M059J (cell line): ENCODE measurements at places on chromosomes 1 and 21. TPM values are rescaled to one million over a fixed set of nuclear protein-coding genes. Genes with fewer than 3 reads are reported as not detected.

- peak; percentile 85 for DNase-seq
Measured at GRCh38 chr1:23530747-23531561, at the start of gene E2F2. E2F2 (minus strand) TSS chr1:23531233; CDS start chr1:23530793, 440 bp downstream.

DNA sequence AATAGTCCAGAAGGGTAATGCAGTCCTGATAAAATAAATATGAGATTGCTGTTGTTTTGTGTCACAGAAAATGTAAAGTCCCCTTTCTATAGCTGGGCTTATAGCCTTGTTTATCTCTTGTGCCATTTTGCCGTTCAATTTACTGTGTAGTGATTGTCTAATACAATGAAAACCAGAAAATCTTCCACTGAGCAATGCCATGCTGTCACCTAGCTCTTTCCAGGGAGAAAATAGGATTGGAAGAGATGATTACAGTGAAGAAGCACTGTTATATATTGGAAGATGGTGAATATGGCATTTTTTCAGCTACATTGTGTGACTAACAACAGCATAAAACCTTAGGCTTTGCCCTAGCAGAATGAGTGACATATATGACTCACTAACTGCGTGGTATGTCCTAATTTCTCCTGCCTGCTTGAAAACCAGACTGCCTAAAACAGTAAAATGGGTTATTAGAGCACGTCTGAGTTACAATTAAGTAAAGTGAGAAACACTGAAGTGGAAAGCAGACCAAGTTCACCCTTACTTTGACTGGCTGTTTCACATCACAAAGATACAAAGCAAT is 332.4 kb upstream of the ZP4 start:
- peak; percentile 30 for DNase-seq

DNA sequence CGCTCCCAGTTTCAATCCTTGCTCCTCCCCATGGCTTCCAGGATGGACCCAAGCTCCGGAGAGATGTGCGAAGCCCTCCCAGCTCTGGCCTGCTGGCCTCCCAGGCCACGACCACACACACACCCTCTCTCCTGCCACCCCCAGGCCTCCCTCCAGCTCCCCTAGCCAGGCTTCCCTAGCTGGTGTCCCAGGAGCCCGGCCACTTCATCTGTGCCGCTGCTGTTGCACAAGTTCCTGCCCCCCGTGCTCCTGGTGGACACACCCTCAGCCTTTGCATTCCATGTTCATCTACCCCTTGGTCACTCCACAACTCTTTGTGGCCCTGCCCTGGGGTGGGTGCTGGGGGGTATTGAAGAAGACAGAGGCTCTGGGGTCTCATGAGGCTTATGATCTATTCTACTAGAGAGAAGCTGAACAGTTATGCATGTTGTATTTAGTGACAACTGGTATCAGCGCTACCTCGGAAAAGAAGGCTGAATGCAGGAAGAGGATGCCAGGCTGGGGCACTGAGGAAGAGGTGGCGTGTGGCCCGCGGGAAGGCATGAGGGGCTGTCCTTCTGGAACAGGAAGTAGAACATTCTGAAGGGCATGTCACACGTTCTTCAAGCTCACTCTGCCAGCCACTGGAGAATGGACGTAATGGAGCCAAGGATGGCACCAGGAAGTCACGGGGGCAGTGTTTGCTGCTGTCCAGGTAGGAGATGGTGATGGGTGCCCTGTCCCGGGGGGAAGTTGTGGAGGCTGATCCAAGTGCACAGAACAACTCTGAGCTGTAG is 172.4 kb downstream of the PSMG1 start:
- no peak for DNase-seq

Gene OR2L8
- not detected in 2 replicates for total RNA-seq

Gene OR13G1
- total RNA-seq = not detected in 2 replicates

DNA sequence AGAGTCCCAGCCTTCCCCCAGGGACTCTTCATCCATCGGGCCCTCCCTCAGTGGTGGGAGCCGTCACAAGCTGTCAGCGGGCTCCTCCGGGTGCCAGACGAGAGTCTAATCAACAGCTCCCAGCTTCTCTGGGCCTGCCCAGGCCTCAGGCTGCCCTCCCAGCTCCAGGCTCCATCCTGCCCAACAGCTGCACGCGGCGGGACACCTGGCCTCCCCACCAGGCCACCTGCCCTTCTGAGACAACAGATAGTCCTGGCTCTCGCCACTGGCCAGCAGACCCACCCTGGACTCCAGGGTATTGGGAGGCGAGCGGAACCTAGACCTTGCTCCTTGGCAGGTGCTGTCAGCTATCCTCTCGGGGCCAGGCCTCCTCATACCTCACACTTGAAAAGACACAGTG is 3.1 kb downstream of the WNT4 start:
- DNase-seq = no peak

- peak; percentile 35 for DNase-seq
Measured at GRCh38 chr1:153678519-153679336, at the start of gene NPR1. NPR1 (plus strand) TSS chr1:153678688; CDS start chr1:153679109, 421 bp downstream.

DNA sequence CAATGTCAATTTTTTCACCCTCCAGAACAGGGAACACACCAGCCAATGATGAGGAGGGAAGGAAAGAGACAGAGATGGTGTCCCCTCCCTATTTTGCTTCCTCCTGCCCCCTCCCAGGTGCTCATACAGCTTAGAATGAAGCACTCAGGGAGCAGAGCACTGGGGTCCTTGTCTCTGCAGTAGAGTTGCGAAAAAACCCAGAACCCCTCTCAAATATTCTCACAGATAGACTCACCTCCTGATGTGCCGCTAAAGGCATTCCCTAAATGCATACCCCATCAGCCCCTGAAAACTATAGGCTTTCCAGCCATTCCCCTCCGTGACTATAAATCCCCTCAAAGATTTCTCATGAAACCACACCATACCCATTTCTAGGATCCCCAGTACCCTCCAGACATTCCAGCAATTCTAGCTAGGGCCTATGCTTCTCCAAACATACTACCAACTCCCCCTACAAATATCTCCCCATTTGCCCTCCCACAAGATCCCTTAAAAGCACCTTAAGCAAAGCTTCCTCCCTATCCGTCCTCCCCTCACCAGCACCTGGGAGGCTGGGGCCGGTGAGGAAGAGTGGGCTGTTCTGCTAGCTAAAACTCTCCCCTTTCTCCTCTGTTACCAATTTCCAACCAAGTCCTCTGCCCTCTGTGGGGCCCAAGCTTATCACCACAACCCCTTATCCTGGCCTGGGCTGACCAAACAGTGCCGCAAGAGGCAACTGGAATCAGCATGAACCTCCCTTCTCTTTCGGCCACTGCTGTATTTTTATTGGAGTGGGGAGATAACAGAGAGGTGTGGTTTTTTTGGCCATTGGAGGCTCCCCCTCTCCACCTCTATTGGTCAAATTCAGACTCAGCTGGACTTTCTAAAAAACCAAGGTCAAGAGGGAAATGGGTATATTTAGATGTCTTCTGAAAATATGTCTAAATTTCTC is 54.7 kb downstream of the RHBG start:
- no peak for DNase-seq

- peak; percentile 97 for DNase-seq
Measured at GRCh38 chr1:158145173-158145719, 35.4 kb upstream of the CD1D start.

DNA sequence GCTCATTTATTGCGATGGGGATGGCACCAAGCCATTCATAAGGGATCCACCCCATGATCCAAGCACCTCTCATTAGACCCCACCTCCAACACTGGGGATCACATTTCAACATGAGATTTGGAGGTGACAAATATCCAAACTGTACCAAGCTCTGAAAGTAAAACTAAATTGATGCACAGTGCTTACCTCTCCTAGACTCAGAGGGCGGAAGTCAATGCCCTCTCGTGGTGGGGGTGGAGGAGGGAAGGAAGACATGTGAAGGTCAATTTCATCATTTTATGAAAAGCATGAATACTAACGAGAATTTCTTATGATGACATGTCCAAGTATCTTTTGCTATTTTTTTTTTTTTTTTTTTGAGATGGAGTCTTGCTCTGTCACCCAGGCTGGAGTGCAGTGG is 120.0 kb downstream of the PGBD5 start:
- DNase-seq = no peak

DNA sequence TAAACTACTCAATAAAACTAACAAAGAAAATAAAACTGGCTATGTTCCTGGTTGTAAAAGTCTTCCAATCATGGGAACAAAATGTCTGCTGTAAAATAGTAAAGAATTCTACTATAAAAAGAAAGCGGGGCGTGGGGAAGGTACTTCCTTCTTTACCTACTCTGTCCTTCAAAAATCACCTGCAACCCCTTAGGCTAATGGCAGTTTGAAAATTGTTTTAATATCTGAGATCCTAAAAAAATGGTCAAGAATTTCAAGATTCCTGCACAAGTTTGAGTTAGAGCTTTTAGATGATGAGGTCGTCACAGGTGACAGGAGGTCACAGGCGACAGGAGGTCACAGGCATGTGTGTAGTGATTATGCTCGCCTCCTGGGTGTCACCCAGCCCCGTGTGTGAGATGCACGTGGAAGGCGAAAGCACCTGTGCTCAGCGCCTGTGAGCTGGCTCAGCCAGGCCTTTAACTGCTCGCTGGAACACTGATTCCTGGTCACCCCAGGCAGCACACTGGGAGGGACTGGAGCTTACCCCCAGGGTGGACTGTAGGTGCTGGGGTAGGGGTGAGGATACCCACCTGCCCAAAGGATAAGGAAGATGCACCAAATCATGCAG is 18.6 kb upstream of the TMPRSS2 start:
- DNase-seq = no peak

Gene KCNK2
- 7.5 and 9.9 TPM in 2 replicates for total RNA-seq

GRCh38 chr1:65360648-65361047 is 51.3 kb downstream of the DNAJC6 start:
- DNase-seq = no peak

DNA sequence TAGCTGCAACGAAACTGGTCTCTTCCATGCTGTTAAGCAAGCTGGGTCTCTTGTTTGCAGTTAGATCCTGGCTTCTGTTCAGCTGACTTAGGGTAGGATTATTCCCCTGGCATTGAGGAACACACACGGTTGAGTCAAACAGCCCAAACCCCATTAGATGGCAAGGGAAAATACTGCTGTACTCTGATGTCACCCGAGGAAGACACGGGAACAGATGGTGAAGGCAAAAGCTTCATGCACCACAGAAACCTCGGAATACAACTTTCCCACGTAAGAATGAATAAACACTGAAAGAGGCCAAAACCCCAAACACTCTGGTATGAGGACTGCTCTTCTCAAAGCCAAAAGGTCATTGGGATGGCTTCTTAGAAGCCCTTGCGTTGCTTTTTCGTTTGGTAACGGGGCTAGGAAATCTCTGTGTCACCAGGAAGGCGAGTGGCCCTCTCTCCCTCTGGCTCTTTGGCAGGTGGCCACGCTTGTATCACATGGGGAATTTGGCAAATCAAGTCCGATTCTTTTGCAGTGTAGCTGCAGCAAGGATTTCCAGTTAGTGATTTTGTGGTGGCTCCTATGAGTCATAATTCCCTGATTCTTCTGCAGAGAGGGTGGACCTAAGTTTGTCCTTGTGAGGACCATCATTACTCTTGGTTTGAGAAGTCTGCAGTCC is 16.7 kb upstream of the LYST start:
- DNase-seq = peak; percentile 100

DNA sequence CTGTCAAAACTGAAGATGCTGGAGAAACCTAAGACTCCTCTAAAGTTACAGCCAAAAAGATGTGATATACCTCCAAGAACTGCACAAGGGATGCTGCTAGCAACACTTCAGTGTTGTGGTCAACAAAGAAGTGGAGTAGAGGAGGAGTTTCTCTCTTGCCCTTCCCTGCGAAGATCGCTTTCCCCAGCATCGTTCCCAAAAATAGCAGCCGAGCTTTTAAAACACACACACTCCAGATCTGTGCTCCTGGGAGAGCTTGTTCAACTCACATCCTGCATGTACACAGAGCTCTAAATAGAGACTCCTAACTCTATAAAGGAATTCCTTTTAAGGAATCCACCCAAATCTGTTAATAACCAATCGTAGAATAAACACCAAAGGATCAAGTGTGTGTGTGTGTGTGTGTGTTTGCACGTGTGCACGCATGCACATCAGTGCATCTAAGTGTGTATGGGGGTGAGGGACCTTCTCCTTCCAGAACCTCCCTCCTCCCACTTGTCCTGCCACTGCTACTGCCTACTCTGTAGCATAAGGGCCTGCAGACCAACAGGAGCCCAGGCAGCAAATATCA is 58.5 kb downstream of the PSMG1 start:
- no peak for DNase-seq

Gene LRRC39
- total RNA-seq = 0.07 and 0.20 TPM in 2 replicates

- DNase-seq = no peak
Measured at GRCh38 chr1:14451217-14451616, 147.3 kb upstream of the KAZN start.

DNA sequence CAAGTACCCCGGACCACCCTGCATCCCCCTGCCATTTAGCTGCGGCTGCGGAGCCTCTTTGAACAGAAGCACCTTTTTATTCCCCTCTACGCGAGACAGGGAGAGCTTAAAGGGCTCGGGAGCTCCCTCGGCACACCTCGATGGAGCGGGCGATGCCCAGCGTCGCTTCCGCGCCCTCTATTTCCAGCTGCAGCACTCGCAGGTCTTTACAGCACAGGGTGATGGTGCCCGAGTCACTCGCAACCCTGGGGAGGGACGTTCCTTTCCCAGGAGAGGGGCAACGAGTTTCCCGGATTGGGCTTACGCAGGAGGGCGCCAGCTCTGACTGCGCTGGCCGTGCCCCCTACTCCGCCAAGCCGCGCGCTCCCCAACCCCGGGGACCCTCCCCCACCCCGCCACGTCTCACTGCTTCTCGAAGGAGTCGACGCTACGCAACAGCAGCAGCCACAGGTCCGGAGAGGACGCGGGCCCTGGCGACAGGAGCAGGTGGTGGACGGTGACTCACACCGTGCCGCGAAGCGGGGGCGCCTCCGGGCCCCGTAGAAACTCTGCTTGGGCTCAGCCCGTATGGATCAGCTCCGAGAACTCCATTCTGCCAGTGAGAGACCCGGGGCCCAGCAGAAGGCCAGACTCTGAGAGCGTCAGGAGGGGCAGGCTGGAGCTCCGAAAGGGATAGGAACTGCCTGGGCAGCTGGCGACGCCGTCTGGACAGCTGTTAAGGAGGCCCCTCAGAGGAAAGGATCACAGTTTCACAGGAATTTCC is 5.8 kb upstream of the FAM167B start:
- peak; percentile 80 for DNase-seq

GRCh38 chr1:157841708-157842107 is at the start of gene CD5L:
CD5L (minus strand) TSS chr1:157841808; CDS start chr1:157841701, 107 bp downstream.
- no peak for DNase-seq

Gene ZNF644
- total RNA-seq = 37.3 and 46.9 TPM in 2 replicates

Gene TMEM61
- not detected in 2 replicates for total RNA-seq

Gene GBP2
- total RNA-seq = 71.9 and 94.3 TPM in 2 replicates

Gene SPRR3
- not detected in 2 replicates for total RNA-seq

GRCh38 chr1:21185221-21185731 is 8.6 kb upstream of the EIF4G3 start:
- no peak for DNase-seq

GRCh38 chr1:26315874-26316850 is 1.6 kb upstream of the CD52 start:
- DNase-seq = no peak
